ENCODE measurements at places on chromosomes 13 and 19. TPM values are rescaled to one million over a fixed set of nuclear protein-coding genes. Genes with fewer than 3 reads are reported as not detected.

GRCh38 chr13:81929988-81930387 lies 1589.1 kb upstream of the SPRY2 start:
- no peaks in the 10 kb centered on the region for H3K4me1 ChIP-seq
- no peak overlapping the region for H3K27ac ChIP-seq
- DNase-seq = no peak
- H3K27me3 ChIP-seq = no peaks in the 10 kb centered on the region

Gene UBE2L5
- total RNA-seq = not detected

- peaks cover 3% of the 10 kb centered on the region for H3K36me3 ChIP-seq
- no peak overlapping the region for H3K4me3 ChIP-seq
- H3K4me1 ChIP-seq = no peaks in the 10 kb centered on the region
- no peak for DNase-seq
- no peaks in the 10 kb centered on the region for H3K27me3 ChIP-seq
Observed at GRCh38 chr13:108964606-108965005, 335.2 kb downstream of the MYO16 start.

DNA sequence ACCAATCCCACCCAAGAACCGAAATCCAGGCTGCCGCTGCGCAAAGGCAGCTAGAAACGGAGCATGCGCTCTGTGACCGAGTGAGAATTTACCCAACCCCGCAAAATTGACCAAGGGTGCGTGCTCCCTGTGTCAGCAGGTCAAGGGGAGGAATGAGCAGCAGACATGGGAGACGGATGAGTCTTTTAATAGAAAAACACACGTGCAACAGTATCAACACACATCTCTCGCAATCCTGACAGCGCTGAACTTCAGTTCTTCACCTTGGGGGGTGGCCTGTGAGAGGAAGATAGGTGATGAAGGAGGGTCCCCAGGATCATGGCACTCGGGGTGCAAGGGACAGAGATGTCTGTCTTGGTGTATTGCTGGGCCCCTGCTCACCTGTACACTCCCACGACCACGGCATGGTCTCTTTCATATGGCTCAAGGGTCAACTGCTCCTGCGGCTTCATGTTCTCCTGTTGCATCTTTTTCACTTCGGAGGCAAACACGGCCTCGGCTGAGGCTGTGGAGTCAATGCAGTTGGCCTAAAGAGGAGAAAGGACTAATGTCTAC lies 402 bp upstream of the DYRK1B start:
- peak overlapping the region; percentile 77 for H3K4me3 ChIP-seq
- no peak for DNase-seq
- peaks cover 14% of the 10 kb centered on the region for H3K36me3 ChIP-seq
- H3K27ac ChIP-seq = peak overlapping the region; percentile 72

Gene CILP2
- 0.42 TPM for total RNA-seq

Gene RAP2A
- total RNA-seq = 37.2 TPM
